Thymus (tissue), 14 donors: ENCODE measurements at places on chromosomes 2 and 18.

GRCh38 chr18:59052965-59053820 is 86.5 kb upstream of the SEC11C start:
- H3K4me3 ChIP-seq, result no peak overlapping the region
- DNase-seq, result no peak
- peaks cover 16% of the 10 kb centered on the region for H3K27me3 ChIP-seq
- no peak overlapping the region for H3K27ac ChIP-seq

GRCh38 chr18:70641156-70641775 is 352.4 kb downstream of the SOCS6 start:
- H3K4me1 ChIP-seq, result no peaks in the 10 kb centered on the region
- H3K4me3 ChIP-seq, result no peak overlapping the region
- H3K36me3 ChIP-seq, result no peaks in the 10 kb centered on the region
- no peak for DNase-seq

DNA sequence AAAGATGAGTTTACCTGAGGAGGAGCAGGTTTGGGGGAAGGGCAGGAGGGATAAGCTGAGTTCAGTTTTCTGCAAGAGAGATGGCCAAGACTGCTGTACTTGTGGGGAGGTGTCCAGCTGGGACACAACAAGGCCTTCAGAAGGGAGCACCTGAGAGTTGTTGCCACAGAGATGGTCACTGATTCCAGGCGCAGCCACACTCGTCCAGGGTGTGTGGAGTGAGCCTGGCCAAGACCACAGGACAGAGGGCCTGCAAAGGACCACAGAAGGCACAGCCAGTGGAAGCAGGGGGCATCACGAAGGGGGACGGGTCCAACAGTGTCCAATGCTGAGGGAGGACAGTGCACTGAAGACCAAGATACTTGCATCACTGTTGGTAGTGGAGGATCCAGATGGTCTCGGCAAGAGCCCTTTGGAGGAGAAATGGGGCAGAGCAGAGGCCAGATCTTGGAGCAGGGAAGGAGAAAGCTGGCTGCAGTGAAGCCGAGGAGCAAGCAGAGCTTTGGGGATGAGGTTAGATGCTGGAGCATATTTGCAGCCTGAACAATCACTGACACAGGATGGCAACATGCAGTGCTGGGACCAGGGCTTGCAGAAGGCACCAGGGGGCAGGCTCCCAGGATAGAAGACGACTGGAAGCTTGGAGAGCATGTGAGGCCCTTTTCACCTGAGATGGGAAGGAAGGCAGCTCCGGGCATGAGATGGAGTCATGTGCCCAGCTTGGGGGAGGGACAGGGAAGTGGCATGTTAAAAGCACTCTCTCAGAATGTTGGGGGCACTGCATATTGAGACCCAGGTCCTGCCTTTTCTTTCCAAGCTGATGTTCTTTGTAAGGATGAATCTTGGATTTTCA is 214.0 kb downstream of the CYP26B1 start:
- H3K4me3 ChIP-seq, result no peak overlapping the region
- H3K36me3 ChIP-seq, result no peaks in the 10 kb centered on the region
- no peak overlapping the region for H3K27ac ChIP-seq
- H3K4me1 ChIP-seq, result no peaks in the 10 kb centered on the region
- DNase-seq, result no peak

GRCh38 chr2:159076241-159076640 is 107.8 kb downstream of the TANC1 start:
- no peak overlapping the region for H3K4me3 ChIP-seq
- DNase-seq, result no peak
- no peak overlapping the region for H3K27ac ChIP-seq
- H3K4me1 ChIP-seq, result no peaks in the 10 kb centered on the region
- H3K36me3 ChIP-seq, result no peaks in the 10 kb centered on the region
- H3K27me3 ChIP-seq, result no peaks in the 10 kb centered on the region

GRCh38 chr2:22126978-22127377 is 1003.2 kb downstream of the TDRD15 start:
- no peak for DNase-seq
- H3K27ac ChIP-seq, result no peak overlapping the region
- no peaks in the 10 kb centered on the region for H3K27me3 ChIP-seq
- H3K36me3 ChIP-seq, result no peaks in the 10 kb centered on the region
- no peak overlapping the region for H3K4me3 ChIP-seq

DNA sequence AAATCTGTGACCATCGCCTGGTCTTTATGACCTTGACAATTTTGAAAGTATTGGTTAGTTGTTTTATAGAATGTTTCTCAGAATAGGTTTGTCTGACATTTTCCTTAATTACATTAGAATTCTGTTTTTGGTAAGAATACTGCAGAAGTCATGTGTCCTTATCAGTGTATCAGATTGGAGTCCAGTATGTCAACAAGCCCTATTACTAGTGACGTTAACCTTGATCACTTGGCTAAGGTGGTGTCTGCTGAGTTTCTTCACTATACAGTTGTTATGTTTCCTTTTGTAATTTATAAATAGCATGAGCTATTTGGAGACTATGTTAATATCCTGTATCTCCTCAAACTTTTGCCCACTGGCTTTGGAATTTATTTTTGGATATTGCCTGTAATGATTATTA is 10.8 kb upstream of the IL36G start:
- no peak overlapping the region for H3K27ac ChIP-seq
- H3K27me3 ChIP-seq, result no peaks in the 10 kb centered on the region
- no peak overlapping the region for H3K4me3 ChIP-seq
- no peaks in the 10 kb centered on the region for H3K36me3 ChIP-seq
- DNase-seq, result no peak

DNA sequence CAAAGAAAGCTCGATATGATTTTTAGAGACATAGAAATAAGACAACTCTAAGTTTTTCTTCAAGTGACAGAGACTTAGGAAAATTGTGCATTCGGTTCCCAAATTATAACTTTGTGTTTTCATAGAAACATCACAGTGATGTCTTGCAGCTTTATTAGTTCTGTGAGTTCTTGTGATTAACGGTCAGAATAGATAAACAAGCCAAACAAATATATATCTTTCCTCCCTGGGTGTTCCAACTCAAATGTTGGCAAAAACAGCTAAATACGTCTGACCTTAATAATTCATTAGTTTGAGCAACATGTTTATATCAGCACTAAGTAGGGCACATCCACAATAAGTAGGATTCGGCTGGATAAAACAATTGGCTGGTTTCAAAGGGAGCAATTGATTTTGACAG is 47.6 kb downstream of the DTNA start:
- H3K4me3 ChIP-seq, result no peak overlapping the region
- no peaks in the 10 kb centered on the region for H3K4me1 ChIP-seq
- no peaks in the 10 kb centered on the region for H3K36me3 ChIP-seq

GRCh38 chr18:9066817-9067306 is 35.6 kb upstream of the NDUFV2 start:
- no peak for DNase-seq
- H3K27me3 ChIP-seq, result no peaks in the 10 kb centered on the region
- no peaks in the 10 kb centered on the region for H3K36me3 ChIP-seq
- no peak overlapping the region for H3K4me3 ChIP-seq
- H3K4me1 ChIP-seq, result no peaks in the 10 kb centered on the region

DNA sequence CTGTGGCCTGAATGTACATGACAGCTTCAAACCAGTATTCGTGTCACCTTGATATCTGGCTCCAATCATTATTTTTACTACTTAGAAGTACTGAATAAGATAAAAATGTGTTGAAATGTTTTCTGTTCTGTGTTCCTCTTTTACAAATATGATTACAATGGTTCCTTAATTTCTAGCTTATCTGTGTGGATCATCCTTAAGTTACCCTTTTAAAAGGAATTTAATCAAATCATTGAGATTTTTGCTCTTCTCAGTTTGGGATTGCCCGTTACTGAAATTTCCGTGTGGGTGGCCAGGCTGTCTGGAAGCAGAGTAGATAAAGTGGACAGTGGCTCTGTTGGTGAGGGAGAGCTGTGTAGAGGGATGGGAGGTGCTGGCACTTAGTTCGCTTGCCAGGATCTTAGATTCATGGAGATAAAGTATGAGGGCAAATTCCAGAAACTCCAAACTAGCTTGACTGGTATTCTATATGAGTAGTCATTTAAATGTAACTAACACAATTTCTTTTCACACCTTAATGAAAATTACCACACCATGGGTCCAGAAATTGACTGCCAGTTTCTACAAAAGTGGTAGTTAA is 27.4 kb upstream of the SAG start:
- H3K27me3 ChIP-seq, result no peaks in the 10 kb centered on the region
- no peak overlapping the region for H3K4me3 ChIP-seq
- no peak overlapping the region for H3K27ac ChIP-seq
- no peaks in the 10 kb centered on the region for H3K4me1 ChIP-seq
- DNase-seq, result no peak

GRCh38 chr2:39587168-39587567 is 78.5 kb upstream of the TMEM178A start:
- no peaks in the 10 kb centered on the region for H3K36me3 ChIP-seq
- H3K27me3 ChIP-seq, result no peaks in the 10 kb centered on the region
- no peaks in the 10 kb centered on the region for H3K4me1 ChIP-seq
- no peak for DNase-seq
- no peak overlapping the region for H3K27ac ChIP-seq

DNA sequence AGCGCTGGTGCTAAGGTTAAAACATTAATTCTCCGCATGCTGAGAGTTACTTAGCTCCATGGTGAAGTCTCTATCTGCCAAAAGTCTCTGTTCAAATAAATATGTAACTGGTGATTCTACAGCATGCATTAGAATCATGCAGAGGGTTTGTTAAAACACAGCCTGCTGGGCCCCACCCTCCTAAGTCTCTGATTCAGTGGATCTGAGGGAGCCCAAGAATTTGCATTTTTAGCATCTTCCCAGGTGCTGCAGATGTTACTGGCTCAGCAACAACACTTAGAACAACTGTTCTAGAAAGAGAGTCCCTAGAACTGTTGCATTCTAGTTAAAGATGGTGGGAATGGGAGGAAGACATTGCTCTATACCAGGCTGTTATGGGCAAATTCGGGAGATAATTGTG is 73.4 kb downstream of the DPP10 start:
- H3K4me3 ChIP-seq, result no peak overlapping the region
- no peaks in the 10 kb centered on the region for H3K4me1 ChIP-seq
- no peak for DNase-seq
- no peaks in the 10 kb centered on the region for H3K36me3 ChIP-seq

- no peak overlapping the region for H3K27ac ChIP-seq
- no peak overlapping the region for H3K4me3 ChIP-seq
- H3K27me3 ChIP-seq, result no peaks in the 10 kb centered on the region
- H3K4me1 ChIP-seq, result no peaks in the 10 kb centered on the region
- no peaks in the 10 kb centered on the region for H3K36me3 ChIP-seq
- no peak for DNase-seq
Measured at GRCh38 chr18:66013969-66014368, 263.2 kb downstream of the CDH7 start.

DNA sequence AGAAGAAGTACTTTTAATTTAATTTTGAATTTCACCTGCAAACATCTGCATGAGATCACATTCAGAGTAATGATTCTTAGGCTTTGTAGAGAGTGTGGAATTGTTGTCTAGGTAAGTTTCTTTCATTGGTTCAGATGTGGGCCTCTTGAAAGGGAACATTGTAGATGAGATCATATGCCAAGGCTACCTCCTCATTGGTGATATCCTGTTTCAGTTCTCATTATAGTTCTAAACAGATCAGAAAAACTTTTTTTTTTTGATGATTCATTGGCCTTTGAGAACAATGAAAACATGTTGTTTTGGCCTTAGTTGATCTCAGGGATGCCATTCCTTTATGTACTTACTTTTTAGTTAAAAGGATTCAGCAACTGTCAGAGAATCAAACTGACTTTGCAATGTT is 44.5 kb downstream of the EML6 start:
- no peak overlapping the region for H3K4me3 ChIP-seq
- no peak overlapping the region for H3K27ac ChIP-seq
- H3K36me3 ChIP-seq, result no peaks in the 10 kb centered on the region
- H3K4me1 ChIP-seq, result no peaks in the 10 kb centered on the region

DNA sequence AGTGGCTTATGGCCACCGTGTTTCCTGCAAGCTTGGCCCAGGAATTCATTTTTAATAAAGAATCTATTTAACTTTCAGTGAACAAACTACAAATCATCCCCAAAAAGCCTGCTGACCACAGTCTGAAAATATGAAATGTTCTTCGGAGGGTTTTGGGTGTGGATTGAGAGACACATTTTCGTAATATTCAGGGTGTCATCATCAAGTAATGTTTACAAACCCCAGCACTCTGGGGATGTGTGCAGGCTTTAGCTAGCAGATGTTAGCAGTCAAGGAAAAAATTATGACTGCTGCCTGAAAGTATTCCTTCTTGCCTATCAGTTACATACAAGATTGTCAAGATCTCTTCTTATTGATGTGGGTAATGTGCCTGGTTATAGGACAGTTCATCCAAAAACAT is 143.9 kb upstream of the FN1 start:
- H3K4me3 ChIP-seq, result no peak overlapping the region
- H3K27me3 ChIP-seq, result no peaks in the 10 kb centered on the region
- H3K4me1 ChIP-seq, result no peaks in the 10 kb centered on the region
- H3K36me3 ChIP-seq, result no peaks in the 10 kb centered on the region
- no peak overlapping the region for H3K27ac ChIP-seq

- peak overlapping the region; percentile 85 for H3K4me3 ChIP-seq
- H3K27ac ChIP-seq, result peak overlapping the region; percentile 100
- H3K27me3 ChIP-seq, result no peaks in the 10 kb centered on the region
- peaks cover 8% of the 10 kb centered on the region for H3K36me3 ChIP-seq
- H3K4me1 ChIP-seq, result peaks cover 26% of the 10 kb centered on the region
Measured at GRCh38 chr18:3248062-3248657, 559 bp downstream of the MYL12A start.

DNA sequence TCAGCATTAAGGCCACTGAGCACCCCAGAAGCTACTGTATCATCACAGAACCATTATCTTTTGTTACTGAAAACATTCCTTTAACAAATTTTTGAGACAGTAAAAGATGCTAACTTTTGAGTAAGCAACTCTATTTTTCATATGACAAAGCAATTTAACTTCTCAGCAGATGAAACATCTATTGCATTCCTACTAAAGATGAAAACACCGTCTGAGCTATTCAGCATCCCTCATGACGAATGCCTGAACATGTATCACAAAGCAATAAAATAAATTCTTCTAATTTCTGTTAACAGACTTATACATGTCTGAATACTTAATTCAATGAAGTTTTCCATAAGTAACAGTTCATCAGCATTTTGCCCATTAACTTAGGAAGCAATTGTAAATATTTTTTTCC is 23.9 kb downstream of the CHN1 start:
- DNase-seq, result no peak
- H3K27me3 ChIP-seq, result no peaks in the 10 kb centered on the region
- H3K36me3 ChIP-seq, result no peaks in the 10 kb centered on the region

DNA sequence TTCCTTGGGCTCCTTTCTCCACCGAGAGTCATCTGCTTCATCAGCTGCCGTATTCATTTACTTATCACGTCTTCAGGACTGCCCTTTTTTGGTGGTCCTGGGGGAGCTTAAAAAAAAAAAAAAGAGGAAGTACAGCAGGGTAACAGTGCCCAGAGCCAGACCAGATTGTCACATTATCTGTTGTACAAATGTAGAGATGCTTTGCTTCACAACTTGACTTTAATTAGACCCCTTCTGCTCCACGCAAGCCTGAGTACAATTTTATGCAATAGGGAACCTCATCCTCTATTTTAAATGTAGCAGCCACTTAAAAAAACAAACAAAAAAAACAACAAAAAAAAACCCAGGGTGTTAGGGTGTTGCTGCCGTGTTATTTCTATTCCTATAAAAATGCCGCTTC is 128.3 kb downstream of the PRPF40A start:
- no peak for DNase-seq
- H3K27me3 ChIP-seq, result no peaks in the 10 kb centered on the region
- no peaks in the 10 kb centered on the region for H3K36me3 ChIP-seq
- no peak overlapping the region for H3K27ac ChIP-seq
- H3K4me1 ChIP-seq, result no peaks in the 10 kb centered on the region
